ENCODE measurements at places on chromosomes 5 and 9. TPM values are rescaled to one million over a fixed set of nuclear protein-coding genes. Genes with fewer than 3 reads are reported as not detected.

Gene HACD4
- not detected for total RNA-seq

Gene CYLC2
- total RNA-seq: not detected

Gene SPINK13
- total RNA-seq: not detected

Gene IFNK
- not detected for total RNA-seq

Data from HT1080 (cell line).